Stimulated activated CD4-positive, alpha-beta T cell treated with anti-CD3 and anti-CD28 coated beads, Interleukin-1b, Interleukin-23, amount 100 ng/mL, for 1 hour (primary cell): ENCODE measurements at places on chromosomes 6 and 20.

GRCh38 chr6:134317471-134318131, at the start of gene SGK1:
Gene SGK1 (minus strand): TSS chr6:134318112. CDS start chr6:134317460, 652 bp downstream.
- DNase-seq = no peak

GRCh38 chr20:24461848-24462247, 7.6 kb upstream of the SYNDIG1 start:
- no peak for DNase-seq

GRCh38 chr6:140494321-140495108, 1120.1 kb upstream of the CITED2 start:
- DNase-seq = no peak

DNA sequence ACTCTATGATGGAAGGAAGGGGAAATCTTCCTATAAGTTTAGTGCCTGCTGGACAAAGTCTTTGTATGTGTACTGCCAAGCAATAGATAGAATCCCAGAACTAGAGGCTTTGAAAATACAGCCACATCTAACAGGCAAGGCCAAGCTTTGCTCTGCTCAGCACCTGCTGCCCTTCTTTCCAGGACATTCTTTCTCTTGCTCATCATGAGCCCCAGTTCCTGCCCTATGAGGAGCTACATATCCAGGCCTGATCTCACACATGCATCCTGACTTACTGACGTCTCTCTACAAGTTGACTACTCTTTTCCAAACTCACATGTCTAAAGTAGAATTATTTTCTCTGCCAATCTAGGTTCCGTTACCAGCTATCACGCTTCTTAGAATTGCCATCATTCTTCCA, 64.5 kb upstream of the ENPP5 start:
- DNase-seq = no peak

- DNase-seq = no peak
Measured at GRCh38 chr6:89145091-89145955, 532 bp upstream of the PM20D2 start.

GRCh38 chr6:22476811-22477390, 92.5 kb upstream of the HDGFL1 start:
- DNase-seq = no peak

DNA sequence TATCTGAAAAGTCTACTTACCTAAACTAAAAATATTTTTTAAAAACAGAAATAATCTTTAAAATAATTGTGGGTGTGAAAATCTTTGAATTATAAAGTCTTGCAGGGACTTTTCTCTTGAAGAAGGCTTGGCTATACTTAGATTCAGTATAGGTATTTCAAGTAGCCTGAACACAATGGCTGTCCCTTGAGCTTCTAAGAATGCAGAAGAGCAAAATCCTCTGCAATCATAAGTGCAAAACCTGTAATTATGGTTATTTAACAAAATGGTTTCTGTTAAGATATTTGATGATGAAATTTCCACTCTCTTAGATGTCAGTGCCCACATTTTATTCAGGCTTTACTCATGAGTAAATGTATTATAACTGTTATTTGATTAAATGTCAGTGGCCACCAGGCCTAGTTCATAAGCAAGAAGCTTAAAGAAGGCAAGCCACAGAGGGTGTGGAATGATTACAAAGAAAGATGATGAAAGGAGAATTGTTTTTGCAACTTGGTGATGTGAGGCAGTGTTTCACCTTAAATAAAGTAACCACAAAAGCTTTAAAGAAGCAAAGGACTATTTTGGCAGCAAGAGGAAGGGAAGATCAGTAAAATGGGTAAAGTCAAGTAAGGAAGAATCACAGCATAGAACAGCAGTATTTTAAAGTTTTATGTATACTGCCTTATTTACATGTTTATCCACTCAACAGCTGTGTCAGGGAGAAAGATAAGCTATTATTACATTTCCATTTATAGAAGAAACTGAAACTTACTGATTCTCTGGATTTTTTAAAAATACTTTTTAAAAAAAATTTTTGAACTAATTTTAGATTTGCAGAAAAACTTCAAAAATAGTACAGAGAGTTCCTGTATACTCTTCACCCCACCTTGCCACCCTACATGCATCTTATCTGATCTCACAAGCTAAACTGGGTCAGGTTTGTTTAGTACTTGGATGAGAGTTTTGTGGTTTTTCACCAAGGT, 351.2 kb upstream of the RUNX2 start:
- DNase-seq = no peak

DNA sequence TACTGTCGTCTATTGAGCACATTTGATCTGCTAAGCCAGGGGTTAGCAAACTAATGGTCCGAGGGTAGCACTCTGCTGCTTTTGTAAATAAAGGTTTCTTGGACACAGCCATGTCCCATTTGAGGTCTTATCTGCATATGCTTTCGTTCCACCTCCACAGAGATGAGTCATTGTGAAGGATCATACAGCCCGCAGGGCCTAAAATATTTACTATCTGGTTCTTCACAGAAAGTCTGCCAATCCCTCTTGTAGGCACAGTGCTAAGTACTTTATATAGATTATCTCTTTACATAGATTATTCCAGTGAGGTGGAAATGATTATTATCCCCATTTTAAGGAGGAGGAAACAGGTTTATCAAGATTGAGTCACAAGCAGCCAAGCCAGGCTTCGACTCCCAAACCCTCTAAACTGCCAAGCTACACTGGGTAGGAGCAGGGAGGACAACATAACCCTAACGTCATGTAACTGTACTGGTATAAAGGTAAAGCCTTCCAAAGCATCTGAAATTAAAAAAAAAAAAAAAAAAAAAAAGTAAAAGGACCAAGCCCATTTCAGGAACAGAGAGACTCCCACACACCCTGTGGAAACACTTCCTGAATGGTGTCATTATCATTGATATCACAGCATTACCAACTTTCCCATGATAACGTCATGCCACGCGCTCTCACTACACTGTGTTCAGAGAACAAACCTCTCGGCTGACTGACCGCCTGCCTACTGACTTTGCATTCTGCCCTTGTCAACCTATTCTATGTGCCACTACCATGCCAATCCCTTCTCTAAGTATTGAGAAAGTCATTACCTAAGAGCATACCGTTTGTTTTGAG, 101.0 kb downstream of the KIF16B start:
- no peak for DNase-seq

DNA sequence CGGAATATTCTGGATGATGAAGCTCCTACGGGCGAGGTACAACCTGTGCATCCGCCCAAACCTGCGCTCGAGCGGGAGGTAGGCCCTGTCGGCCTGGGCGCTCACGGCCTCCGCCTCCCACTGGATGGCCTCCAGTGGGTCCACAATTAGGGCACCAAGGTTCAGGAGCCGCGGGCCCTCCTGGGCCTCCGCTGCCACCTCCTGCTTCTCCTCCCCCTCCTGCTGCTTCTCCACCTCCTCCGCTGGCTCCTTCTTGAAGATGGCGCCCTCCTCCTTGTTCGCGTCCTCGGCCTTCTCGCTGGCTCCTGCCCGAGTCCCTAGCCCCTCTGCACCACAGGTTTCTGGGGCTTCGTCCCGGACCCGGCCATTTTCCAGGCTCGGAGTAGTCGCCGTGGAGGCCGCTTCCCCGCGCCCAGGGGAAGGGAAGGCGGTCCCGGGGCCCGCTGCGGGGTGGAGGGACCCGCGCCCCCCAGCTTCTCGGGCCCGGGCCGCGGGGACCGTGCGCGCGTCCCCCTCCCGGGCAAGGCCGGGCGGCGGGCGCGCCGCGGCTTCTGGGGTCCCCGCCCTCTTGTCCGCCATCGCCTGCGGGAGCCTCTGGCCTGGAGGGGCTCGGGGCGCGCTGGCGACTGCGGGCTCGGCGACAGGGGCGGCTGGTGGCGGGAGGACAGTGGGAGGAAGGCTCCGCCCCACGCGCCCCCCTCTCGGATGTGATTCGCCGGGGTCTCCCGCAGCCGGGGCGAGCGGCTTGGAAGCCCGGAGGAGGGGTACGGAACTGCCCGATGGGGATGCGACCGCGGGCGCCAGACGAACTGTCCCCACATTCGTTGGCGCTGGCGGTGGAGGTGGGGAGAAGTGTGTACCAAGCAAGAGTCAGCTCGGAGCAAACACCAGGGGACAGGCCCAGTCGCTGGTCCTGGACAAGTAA, 17.6 kb downstream of the PLAGL2 start:
- no peak for DNase-seq

GRCh38 chr20:62927128-62927705, 912 bp upstream of the DIDO1 start:
- no peak for DNase-seq

DNA sequence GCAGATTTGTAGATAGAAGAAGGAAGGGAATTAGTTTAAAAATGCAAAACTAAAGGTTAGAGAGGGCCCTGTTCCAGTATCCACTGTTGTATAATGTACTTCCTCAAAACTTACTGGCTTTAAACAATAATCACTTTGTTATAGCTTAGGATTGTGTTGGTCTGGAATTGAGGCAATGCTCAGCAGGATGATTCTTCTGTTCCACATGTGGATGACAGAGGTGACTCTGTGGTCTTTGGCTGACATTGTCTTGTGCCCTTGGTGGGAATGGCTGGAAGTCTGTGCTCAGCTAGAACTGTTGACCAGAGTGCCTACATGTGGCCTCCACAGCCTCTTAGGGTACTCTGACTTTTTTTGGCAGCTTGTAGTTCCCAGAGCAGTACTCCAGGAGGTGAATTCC, 143.4 kb downstream of the AIG1 start:
- DNase-seq = no peak

GRCh38 chr6:43088654-43089056, 12.5 kb downstream of the PTK7 start:
- DNase-seq = no peak

DNA sequence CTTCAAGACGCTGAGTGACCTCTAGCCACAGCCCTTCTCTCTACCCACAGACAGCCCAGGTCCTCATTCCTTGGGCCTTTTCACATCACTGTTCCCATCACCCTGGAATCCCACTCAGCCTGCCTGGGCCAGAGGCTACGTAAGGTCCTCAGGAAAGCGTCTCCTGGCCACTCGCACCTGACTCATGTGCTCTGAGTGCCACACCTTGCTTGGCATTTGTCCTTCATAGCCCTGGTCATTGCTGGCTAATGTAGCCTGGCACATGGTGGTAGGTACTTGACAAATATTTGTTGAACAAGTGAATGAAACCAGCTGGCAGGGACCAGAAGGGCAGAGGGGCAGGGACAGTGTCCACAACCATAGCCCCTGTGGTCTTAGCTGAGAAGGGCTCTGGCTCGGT, 50.6 kb upstream of the FANCE start:
- DNase-seq = no peak

GRCh38 chr20:63330940-63331339, 30.2 kb downstream of the CHRNA4 start:
- DNase-seq = no peak

DNA sequence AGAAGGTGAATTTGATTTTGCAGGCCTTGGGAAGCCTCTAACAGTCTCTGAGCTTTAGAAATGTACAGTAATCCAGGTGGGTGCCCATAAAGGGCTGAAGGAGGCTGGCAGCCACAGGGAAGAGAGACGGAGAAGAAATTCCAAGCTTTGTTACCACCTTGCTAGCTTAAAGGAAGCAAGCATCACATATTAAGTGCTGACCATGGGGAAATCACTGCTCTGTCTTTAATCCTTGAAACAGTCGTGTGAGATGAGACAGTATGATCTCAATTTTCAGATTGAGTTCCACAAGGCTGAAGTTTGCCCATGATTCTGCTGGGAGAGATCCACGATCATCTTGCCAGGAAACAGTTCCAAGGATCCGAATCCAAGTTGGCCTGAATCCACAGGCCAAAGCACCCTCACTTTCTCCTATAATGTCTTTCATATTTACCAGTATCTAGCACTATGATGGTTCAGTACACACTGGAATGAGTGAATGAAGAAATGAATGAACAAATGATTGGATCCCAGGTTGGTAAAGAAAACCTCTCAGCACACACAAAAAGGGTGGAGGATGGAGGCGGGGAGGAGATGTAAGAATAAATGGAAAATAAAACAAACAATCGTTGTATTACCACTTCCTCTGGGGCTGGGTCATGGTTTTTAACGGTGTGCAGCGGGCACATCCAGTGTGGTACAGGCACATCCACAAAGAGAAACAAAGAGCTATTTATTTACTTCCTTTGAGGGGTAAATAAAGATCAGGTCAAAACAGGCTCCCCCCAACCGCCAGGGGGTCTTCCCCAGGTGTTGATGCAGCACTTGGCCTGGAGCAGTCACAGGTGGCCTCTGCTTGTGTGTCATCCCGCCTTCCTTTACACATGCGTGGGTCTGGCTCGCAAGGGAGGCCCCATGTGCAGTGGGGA, 28.2 kb upstream of the TAF8 start:
- DNase-seq = peak; percentile 27

GRCh38 chr20:50799890-50800550, 5.2 kb downstream of the BCAS4 start:
- no peak for DNase-seq

DNA sequence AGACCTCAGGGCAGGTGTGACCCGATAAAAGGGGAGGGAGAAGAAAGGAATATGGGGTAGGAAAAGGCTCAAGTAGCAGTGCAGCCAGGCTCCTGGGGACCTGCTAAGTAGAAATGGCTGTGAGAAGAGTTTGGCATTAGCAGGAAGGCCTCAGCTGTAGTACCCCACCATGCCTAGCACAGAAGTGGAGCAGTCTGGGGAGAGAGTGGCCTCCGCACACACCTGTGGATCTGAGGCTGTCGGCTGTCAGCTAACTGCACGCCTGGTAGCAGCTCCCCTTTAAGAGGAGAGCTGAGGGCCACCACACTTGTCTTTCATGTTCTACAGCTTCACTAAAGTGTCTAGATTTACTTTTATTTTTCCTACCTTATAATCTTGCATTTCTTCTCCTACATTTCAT, 24.6 kb downstream of the PDE7B start:
- no peak for DNase-seq

DNA sequence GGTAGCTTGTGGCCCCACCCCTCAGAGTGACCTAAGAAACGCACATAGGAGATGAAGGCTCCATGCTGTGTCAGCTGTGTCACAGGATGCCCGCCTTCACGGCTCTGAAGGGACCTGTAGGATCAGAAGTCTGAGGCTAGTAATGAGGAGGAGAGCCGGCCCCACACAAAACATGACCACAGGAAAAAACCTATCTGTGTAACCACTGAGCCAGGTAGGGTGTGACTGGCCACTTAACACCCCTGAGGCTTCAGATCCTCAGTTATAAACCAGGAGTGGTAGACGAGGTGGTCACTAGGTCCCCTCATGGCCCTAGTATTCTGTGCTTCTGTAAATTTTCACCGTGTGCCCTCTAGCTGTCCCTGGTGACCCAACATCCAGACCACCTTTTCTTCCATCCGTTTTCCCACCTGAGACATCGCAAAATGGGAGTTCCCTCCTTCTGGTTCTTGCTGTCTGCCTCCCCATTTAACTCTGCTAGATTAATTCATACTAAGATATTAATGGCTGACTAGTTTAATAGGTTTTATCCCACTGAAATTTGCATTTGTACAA, 52.8 kb downstream of the TBC1D7 start:
- no peak for DNase-seq

GRCh38 chr6:149859368-149859767, 4.8 kb downstream of the LRP11 start:
- no peak for DNase-seq

GRCh38 chr6:3522561-3523260, 65.9 kb upstream of the SLC22A23 start:
- no peak for DNase-seq

- DNase-seq = no peak
Measured at GRCh38 chr6:26311012-26311384, 54.0 kb upstream of the BTN3A2 start.

- DNase-seq = no peak
Measured at GRCh38 chr20:7980332-7981046, 39.1 kb downstream of the TMX4 start.
